ENCODE measurements at places on chromosomes 5 and 9.

DNA sequence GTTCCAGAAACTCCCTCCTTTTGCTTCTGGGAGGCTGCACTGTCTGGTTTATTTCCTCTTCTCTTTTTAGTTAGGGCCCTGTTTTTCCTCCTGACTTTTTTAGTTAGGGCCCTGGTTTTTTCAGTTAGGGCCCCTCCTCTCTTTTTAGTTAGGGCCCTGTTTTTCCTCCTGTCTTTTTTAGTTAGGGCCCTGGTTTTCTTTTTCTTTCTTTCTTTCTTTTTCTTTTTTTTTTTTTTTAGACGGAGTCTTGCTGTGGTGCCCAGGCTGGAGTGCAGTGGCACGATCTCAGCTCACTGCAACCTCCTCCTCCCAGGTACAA is 15.1 kb downstream of the GSN start:
- no peak for DNase-seq

- no peak for DNase-seq
Observed at GRCh38 chr5:125056671-125057485, 310.4 kb upstream of the ZNF608 start.

- no peak for DNase-seq
Observed at GRCh38 chr9:136378170-136379002, 4.9 kb upstream of the CARD9 start.

GRCh38 chr5:127744241-127744640 is 41.0 kb downstream of the CCDC192 start:
- DNase-seq, result no peak

GRCh38 chr5:133496631-133497030 is 115.7 kb downstream of the FSTL4 start:
- DNase-seq, result no peak

- no peak for DNase-seq
Observed at GRCh38 chr5:157266286-157267007, 524 bp downstream of the CYFIP2 start.

DNA sequence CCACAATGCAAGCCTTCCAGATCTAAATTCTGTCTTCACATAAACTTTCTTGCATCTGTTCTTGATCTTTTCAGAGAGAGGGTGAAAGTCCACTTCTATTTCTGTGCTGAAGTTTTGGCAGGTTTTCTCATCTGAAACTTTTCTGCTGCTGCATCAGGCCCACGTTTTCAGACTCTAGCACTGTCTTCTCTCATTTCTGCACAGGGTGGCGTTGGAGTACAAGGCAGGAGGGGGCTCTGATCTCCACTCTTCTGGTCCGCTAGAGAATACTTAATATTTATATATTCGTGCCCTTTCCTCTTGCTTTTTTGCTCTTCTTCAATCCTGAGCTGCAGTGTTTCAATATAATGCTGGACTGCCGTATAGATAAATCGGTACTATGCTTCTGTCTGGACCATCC is 204.0 kb upstream of the PRDM9 start:
- DNase-seq, result no peak

DNA sequence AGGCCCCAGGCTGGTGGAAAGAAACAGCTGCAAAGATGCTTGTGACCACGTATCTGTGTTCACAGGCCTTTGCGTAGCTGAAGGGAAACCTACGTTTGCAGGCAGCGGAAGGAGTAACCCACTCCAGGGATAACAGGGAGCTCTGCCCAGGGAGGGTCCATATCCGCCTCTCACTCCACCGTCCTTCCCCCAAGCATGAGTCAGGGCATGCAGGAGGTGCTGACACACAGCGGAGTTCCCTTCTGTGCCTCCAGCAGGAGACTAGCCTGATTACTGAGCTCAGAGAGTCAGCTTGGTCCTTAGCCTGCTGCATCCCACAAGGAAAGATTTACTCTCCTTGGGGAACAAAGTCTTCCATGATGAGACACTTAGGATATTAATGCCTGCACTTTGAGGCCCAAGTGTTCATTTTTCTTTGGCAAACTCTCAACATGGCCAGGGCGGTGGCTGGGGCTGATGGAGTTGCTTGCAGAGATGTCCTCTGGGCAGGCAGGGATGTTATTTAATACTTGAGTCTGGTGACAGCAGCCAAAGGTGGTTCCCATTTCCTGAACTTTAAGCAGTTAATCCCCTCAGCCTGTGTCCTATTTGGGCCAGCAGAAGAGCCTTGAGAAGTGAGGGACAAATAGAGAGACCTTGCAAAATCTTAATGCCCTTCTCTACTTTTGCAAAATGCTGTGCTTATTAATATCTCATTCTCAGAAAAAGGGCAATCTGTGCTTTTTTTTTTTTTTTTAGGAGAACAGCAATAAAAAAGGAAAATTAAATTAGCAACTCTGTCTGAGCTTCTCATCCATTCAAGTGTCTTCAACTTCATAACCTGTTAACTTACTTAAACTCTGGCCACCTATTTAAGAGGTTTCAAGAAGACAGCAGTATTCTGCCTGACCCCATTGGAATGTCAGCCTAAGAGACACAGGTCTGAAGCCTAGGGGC is 222.1 kb downstream of the HSPA4 start:
- DNase-seq, result no peak

GRCh38 chr5:177309351-177310191 is 2.1 kb downstream of the MXD3 start:
- peak; percentile 40 for DNase-seq

DNA sequence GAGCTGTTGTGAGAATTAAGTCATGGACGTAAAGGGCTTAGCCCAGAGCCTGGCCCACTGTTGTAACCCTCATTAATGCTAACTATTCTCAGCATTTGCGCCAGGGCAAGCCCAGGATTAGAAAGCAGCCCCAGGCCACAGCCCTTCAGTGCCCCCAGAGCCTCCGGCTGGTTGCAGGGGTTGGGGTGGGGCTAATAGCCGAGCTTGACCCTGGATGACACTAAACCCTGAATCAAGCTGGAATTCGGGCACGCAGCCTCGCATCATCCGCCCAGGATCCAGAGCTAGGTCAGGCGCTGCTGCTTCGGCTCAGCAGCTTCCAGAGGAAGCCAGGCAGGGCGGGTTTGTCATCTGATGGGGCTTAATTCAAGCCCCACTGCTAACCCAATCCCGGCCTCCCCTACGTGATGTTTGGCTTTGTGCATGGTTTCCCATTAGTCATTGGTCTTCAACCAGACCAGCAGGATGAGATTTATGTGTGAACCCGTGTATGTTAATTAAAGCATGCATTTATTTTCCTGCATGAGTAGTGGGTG is 1.2 kb upstream of the MEGF9 start:
- no peak for DNase-seq

GRCh38 chr9:115877852-115878438 is 275.6 kb upstream of the PAPPA start:
- no peak for DNase-seq

DNA sequence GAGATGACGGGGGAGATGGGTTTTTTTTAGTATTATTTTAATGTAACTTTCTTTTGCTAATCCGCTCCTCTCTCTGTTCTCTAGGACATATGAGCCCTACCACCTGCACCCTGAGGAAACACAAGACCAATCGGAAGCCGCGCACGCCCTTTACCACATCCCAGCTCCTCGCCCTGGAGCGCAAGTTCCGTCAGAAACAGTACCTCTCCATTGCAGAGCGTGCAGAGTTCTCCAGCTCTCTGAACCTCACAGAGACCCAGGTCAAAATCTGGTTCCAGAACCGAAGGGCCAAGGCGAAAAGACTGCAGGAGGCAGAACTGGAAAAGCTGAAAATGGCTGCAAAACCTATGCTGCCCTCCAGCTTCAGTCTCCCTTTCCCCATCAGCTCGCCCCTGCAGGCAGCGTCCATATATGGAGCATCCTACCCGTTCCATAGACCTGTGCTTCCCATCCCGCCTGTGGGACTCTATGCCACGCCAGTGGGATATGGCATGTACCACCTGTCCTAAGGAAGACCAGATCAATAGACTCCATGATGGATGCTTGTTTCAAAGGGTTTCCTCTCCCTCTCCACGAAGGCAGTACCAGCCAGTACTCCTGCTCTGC is 4.8 kb downstream of the MSX2 start:
- DNase-seq, result no peak

- no peak for DNase-seq
Observed at GRCh38 chr9:4095484-4095883, 204.4 kb downstream of the GLIS3 start.

GRCh38 chr5:74657165-74657564 is 16.6 kb upstream of the ENC1 start:
- no peak for DNase-seq

- DNase-seq, result no peak
Observed at GRCh38 chr5:116622375-116623050, 47.9 kb upstream of the SEMA6A start.

DNA sequence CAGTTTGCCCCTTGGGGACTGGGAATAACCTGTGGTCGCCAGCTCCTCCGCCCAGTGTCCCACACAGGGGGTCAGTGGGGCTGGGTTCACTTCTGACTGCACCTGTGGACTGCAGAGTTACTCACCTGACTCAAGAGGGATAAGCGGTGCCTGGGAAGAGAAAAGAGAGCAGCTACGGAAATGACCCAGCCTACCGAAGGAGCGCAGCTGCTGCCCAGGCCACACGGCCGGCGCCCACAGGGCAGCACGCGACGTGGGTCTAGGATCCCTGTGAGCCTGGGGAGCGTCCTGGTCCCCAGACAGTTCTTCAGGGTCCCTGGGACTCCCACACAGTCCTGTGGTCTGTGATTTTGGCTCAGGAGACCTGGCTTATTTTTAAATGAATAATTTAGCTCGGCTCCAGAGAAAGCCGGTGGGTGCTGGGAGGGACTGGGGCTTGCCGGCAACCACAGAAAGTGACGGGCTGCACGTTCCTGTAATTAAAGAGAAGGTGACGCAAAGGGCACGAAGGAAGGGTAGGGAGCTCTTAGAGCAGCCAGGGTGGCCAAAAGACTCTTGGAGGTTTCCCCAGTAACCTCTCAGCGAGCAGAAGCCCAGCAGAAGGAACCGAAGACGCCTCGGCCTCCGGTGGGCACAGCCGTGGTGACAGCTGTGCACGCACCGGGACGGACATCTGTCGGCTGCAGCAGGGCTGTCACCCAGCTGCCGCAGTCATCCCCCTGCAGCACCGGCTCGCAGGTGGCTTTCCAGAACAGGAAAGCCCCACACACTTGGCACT is 97.5 kb upstream of the FCN2 start:
- no peak for DNase-seq

DNA sequence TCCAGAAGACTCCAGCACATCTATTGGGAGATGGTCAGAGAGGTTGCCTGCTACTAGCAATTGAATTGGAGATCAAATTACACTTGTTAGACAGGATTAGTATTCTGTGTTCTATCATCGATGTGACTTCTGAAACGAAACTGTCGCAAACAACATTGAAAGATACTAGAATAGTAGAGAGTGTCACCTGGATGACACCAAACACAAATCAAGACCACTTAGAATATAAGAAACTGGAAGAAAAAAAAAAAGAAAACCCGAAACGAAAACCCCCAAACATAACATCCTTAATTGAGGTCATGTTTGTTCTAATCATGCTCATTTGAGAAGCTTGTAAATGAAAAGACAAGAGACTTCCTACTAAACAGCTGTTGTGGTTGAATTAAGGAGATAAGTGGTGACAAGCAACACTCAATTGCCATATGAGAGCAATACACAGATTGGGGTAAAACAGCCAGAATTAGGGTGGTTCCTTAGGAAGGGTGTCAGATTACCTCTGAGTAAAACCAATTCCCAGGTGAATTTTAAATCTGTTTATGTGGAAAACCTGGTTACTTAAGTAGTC is 97.6 kb downstream of the BASP1 start:
- DNase-seq, result no peak

GRCh38 chr9:129131300-129132145 is 20.3 kb downstream of the PTPA start:
- DNase-seq, result peak; percentile 76

- DNase-seq, result no peak
Observed at GRCh38 chr9:8157683-8158324, 358.2 kb upstream of the DMAC1 start.

DNA sequence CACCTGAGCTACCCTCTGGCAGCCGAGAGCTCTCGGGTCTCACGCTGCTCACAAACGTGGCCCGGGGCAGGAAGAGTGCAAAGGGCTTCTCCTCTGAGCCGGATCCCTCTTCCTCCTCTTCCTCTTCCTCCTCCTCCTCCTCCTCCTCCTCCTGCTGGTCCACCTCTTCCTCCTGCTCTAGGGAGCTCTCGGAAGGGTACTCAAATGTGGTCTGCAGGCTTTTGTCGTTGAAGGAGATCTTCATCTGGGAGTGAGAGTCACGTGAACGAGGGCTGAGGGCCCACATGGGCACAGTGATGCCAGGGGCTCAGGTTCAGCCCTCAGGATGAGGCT is 3.9 kb downstream of the SSNA1 start:
- no peak for DNase-seq

- no peak for DNase-seq
Observed at GRCh38 chr5:142888469-142889085, 118.4 kb downstream of the ARHGAP26 start.

- DNase-seq, result no peak
Observed at GRCh38 chr5:180853848-180854176, 7.3 kb downstream of the ZFP62 start.

- peak; percentile 28 for DNase-seq
Observed at GRCh38 chr5:177370488-177371119, 12.9 kb downstream of the RGS14 start.

- no peak for DNase-seq
Observed at GRCh38 chr5:179135441-179136215, 75.5 kb downstream of the ZNF354C start.

GRCh38 chr5:112064956-112065355 is 308.0 kb upstream of the NREP start:
- no peak for DNase-seq

- DNase-seq, result no peak
Observed at GRCh38 chr9:130337318-130337717, 71.8 kb downstream of the HMCN2 start.

GRCh38 chr9:137669261-137669672 is 50.5 kb downstream of the EHMT1 start:
- DNase-seq, result no peak

- DNase-seq, result no peak
Observed at GRCh38 chr9:109001275-109001676, 12.0 kb downstream of the CTNNAL1 start.

DNA sequence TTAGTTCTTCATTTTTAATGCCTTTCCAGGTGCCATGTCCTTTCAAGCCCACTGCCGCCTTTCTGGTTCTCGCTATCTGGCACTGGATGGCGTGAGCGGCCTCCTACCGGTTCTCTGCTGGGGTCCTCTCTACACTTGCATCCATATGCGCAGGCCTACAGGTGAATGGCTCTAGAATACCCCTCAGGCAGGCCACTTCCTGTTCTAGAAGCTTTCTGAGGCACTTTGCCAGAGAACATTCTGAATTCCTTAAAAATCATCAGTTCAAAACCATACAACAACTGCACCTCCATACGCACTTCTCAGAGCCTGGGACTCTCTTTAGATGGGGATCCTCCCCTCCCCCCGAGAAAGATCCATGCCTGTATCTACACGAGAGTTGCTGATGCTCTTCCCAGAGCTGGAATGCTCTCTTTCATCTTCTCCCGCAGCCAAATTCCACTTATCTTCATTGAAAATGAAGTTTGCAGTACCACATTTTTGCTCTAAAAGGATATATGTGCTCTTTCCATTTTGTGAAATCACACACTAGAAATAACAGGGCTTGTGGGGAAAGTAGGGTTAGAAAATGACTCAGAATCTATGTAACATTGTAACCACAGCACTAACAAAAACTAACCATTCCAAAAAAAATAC is 1.4 kb upstream of the LHFPL2 start:
- no peak for DNase-seq

Measured in stimulated activated CD8-positive, alpha-beta memory T cell treated with anti-CD3 and anti-CD28 coated beads, Interleukin-15, amount 100 ng/mL, for 1 hour (primary cell).